ENCODE measurements at places on chromosomes 6 and 20.

GRCh38 chr6:90383196-90383822, 86.7 kb upstream of the BACH2 start:
- DNase-seq = no peak

GRCh38 chr6:117477988-117478852, 4.3 kb upstream of the DCBLD1 start:
- no peak for DNase-seq

- no peak for DNase-seq
Observed at GRCh38 chr6:167504385-167504961, 179.6 kb downstream of the TTLL2 start.

DNA sequence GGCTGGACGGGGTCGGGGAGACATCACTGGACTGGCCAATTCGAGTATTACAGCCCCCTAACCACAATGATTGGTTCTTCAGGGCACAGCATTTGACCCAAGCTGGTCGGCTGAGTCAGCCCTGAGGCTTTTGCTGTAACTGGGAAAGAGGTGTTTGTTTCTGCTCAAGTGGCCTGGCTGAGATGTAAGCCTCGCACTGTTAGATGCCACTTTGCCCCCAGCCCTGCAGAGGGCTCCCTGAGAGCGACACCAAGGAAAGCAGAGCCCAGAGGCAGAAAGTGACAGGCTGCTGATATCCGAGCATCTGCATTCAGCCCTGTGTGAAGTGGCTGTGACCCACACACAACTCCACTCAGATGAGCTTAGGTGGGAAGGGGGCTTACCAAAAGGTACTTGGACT, 19.4 kb downstream of the ERGIC3 start:
- DNase-seq = no peak

DNA sequence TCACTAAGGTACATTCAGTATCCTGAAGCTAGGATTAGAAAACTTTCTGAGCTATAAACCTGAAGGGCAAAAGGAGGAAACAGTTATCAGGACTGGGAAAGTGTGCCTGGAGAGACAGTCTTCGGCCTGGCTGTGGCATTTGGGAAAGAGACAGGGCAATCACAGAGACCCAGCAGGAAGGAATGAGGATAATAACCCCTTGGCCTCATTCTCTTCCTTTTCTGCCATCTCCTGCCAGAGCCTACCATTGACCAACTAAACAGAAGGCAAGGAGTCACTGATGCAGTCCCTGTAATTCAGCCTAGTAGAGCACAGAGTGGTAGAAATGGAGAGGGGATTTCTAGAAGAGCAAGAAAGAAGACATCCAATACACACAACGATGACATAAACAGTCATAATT, 359.4 kb downstream of the HDGFL1 start:
- DNase-seq = no peak

- no peak for DNase-seq
Observed at GRCh38 chr6:155301867-155302266, 12.4 kb downstream of the TFB1M start.

DNA sequence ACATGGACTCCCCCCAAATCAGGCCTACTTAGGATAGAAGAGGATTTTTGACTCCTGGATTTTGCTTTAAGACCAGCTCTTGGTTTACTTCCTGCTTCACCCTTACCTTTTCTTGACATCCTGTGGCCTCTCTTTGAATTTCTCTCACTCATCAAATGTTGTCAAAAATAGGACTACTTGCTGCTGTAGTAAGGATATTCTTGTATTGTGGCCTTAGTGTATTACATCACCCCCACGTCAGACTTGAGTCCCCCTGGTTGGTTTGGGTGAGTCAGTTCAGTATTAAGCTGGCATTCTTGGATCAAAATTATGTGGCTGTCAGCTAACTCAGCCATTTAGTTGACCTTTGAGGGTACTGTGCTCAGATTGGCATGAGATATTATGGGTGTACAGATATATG, 1.1 kb downstream of the TPX2 start:
- DNase-seq = no peak

GRCh38 chr6:135071541-135071940, 16.9 kb upstream of the HBS1L start:
- no peak for DNase-seq

- DNase-seq = no peak
Observed at GRCh38 chr6:25851961-25852360, 20.1 kb upstream of the SLC17A1 start.
